ENCODE measurements at places on chromosomes 5 and 9.

DNA sequence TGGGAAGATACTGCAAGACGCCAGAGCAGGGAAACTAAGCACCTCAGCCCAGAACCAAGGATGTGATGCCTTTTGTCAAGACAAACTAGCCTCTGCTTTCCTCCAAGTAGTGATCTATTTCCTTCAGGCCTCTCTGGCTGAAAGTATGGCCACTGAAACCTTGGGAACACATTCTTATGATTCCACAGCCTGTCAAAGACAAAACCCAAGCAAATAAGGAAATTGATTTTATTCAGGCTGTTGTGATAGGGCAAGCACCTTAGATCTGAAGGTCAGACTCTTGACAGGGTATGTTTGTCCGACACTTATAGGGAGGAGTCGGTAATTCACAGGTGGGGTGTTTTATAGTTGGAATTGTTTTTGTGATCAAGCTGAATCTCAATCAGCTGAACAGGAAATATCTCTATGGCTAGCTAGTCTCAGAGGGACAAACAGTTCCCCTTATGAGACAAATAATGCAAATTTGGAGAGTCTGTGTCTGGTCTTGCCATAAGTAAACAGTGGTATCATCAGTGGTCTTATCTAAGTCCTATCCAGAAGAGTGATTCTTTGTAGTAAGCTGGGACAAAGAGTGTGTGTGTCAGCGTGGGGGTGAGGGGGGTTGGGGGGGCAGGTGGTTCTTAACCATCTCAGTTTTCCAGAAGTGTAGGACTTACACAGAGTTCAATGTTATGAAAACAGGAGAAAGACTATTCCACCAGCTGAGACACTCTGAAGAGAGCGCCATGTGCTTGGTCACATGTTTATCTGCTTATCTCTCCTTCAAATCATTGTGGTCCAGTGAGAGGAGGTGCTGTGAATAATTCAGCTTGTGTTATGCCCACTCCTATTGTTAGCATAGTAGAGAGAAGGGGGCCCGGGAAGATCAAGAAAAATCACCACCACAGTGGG is 6.7 kb upstream of the ZCCHC10 start:
- DNase-seq, result peak; percentile 90

DNA sequence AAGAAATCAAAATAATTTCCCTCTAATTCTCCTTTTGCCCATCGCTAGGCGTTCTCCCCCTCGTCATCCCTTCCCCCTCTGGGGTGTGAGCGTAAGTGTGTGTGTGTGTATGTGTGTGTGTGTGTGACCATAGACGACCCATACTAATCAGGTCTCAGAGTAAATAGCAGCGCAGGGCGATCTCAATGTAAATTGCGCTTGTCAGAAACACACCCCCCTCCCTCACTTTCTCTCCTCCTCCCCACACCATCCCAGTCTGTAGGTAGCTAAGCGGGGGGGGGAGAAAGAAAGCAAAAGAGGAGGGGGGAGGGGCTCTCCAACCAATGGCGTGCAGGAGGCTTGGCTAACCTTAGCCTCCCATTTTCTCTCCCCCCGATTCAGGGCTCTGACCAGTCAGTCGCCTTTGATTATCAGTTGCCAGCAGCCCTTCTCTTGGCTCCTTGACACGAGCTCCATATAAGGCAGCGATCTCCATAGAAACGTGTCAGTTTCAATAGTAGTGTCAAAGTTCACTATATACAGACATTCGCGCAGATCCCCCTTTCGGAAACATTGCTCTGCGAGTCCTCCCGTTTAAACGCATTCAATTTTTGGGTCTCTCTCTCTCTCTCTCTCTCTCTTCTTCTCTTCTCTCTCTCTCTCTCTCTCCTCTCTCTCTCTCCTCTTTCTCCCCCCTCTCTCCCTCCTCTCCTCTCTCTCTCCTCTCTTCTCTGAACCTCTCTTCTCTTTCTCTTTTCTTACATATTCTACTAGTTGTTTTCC is at the start of gene NR2F1:
TSS of gene NR2F1 (plus strand) at position 546 of the 762 bp plus-strand sequence. CDS start 1,802 bp downstream, outside the sequence.
- peak; percentile 43 for DNase-seq

GRCh38 chr5:5622806-5623205 is 200.3 kb downstream of the ICE1 start:
- no peak for DNase-seq

DNA sequence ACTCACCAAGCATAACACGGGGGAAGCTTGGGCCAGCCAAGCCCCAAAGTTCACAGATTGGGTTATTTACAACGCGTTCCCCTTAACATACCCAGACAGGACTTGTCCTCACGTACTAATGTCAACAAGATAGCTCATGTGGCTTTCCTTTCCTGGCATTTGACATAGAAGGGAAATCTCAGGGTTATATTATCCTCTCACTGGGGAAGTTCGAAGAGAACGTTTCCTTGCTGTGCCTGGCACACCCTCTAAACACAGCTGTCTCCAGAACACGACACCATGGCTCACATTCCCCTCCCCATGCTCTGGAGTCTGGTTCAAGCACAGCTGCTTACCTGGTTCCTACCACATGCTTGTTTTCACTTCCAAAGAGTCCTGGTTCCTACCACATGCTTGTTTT is 46.8 kb upstream of the OTULINL start:
- DNase-seq, result peak; percentile 23

- no peak for DNase-seq
These were observed 32.7 kb downstream of the PRUNE2 start for GRCh38 chr9:76873056-76873792.

DNA sequence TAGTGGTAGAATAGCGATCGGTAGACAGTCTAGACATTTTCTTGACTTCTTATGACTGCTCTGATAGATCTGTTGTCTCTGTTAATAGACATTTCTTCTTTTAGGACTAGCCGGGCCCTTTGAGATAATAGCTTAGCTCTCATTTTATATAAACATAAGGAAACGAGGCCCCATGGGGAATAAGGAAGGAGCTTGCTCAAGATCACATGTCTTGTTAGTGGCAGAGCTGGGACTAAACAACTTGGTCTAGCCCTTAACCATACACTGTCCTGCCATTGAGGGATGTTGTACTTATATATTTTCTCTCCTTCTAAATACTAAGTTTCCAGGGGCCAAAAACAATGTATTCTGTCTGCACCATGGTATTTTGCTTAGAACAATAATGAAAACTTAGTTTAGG is 140.0 kb downstream of the GCNT1 start:
- no peak for DNase-seq

- no peak for DNase-seq
These were observed 28.2 kb downstream of the RNF145 start for GRCh38 chr5:159181152-159181551.

GRCh38 chr5:122756264-122756911 is 18.5 kb upstream of the SNX2 start:
- DNase-seq, result no peak

- no peak for DNase-seq
These were observed 159.1 kb downstream of the LURAP1L start for GRCh38 chr9:12933957-12934356.

- DNase-seq, result no peak
These were observed 62.7 kb downstream of the RETREG1 start for GRCh38 chr5:16554110-16554509.

GRCh38 chr9:16134351-16134750 is 581.5 kb downstream of the CCDC171 start:
- DNase-seq, result no peak

DNA sequence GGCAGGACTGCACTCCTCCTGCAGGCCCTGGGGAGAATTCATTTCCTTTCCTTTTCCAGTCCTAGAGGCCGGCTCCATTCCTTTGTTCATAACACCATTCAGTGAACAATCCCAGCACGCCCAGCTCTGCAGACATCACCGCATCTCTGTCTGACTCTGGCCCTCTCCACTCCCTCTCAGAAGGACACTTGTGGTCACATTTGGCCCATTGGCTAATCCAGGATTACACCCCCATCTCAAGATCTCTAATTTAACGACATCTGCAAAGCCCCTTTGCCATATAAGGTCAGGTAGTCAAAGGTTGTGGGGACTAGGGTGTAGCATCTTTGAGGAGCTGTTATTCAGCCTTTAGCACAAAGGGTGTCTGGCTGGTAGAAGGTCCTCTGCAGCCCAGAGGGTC is 185.0 kb upstream of the DAP start:
- no peak for DNase-seq

- no peak for DNase-seq
These were observed 331.1 kb downstream of the TMEM38B start for GRCh38 chr9:106025453-106025852.

DNA sequence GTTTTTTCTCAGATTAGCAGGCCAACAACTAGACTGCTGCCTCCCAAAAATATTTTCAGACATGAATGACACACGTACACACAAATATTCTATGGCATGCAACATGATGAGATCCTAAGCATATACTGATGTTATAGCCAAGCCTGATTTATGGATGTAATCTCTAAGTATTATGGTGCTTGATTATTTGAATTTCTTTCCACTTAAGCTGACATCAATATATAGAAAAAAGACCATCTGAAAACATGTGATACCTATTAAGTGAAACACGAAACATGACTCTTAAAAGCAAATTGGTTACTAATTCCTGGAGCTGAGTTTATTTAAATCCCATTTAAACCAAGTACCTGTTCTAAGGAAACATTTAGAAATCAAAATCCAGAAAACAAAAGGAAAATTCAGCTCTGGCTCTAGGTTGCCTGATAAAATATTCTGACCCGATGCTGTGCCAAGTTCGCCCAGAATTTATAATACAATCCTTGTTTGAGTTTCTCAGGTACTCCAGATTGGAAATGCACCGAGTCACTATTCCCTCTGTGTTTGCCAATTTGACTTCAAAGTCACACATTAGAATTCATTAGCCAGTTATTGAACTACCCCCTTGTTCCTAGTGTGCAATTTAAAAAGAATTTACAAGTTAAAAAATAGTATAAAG is 548.6 kb downstream of the CSNK1G3 start:
- no peak for DNase-seq

DNA sequence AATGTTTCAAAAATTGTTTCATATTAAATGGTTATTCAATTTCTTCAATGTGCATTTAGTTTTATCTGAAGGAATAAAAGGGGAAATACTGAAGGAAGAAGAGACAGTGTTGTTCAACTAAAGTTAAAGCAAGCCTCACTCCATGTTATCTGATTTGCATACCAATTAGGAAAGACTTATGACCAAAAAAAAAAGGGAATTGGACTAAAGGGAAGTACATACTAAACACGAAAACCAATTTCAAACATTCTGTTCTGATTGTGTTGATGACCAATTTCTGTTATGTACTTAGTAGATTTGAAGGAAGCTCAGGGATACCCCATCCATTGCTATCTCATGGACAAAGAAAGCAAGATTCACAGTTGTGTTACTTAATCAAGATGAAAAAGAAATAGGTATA is 4.9 kb upstream of the GAPT start:
- DNase-seq, result no peak

- peak; percentile 75 for DNase-seq
These were observed 55.9 kb downstream of the NSUN2 start for GRCh38 chr5:6576861-6577501.

GRCh38 chr9:102796244-102796643 is 198.9 kb upstream of the CYLC2 start:
- no peak for DNase-seq

GRCh38 chr9:108109927-108110690 is 620.5 kb upstream of the KLF4 start:
- no peak for DNase-seq

- DNase-seq, result no peak
These were observed 13.7 kb upstream of the PRELID2 start for GRCh38 chr5:145848854-145849253.

- no peak for DNase-seq
These were observed 168.2 kb downstream of the ZDHHC21 start for GRCh38 chr9:14524873-14525515.

- no peak for DNase-seq
These were observed 8.0 kb downstream of the PTCD2 start for GRCh38 chr5:72328172-72328571.

- no peak for DNase-seq
These were observed 22.3 kb upstream of the SNAPC3 start for GRCh38 chr9:15400281-15400941.

- DNase-seq, result no peak
These were observed 48.6 kb upstream of the ZSWIM6 start for GRCh38 chr5:61283471-61283870.

DNA sequence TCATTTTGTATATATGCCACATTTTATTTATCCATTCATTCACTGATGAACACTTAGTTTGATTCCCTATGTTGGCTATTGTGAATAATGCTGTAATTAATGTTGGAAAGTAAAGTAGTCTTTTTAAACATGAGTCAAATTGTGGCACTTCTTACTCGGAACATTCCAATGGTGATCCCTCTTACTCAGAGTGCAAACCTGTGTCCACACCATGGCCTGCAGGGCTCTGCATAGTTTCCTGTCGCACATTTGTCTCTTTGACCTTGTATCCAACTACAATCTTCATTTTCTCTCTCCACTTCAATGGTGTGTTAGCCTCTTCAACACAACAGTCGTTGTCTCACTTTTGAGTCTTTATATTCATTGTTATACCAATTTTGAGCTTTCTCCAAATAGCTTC is 98.1 kb upstream of the PAPPA start:
- no peak for DNase-seq

GRCh38 chr5:69049151-69049550 is 44.7 kb upstream of the SLC30A5 start:
- no peak for DNase-seq

DNA sequence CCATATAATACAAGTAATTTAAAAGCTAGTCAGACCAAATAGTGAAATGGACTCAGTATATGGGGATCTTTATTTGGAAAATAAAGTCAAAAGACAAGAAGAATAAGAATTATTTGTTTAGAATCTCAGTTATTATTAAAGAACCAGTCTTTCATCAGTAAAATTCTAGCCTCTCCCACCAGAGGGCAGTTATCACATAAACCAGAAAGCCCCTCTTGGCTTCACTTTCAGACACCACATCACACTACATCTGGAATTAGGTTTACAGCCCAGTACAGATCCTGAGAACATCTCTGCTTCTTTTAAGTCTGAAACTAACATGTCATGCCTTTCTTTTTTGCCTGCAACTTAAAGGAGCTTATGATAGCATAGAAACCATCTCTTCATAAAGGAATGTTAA is 12.2 kb upstream of the HSPB3 start:
- DNase-seq, result no peak

DNA sequence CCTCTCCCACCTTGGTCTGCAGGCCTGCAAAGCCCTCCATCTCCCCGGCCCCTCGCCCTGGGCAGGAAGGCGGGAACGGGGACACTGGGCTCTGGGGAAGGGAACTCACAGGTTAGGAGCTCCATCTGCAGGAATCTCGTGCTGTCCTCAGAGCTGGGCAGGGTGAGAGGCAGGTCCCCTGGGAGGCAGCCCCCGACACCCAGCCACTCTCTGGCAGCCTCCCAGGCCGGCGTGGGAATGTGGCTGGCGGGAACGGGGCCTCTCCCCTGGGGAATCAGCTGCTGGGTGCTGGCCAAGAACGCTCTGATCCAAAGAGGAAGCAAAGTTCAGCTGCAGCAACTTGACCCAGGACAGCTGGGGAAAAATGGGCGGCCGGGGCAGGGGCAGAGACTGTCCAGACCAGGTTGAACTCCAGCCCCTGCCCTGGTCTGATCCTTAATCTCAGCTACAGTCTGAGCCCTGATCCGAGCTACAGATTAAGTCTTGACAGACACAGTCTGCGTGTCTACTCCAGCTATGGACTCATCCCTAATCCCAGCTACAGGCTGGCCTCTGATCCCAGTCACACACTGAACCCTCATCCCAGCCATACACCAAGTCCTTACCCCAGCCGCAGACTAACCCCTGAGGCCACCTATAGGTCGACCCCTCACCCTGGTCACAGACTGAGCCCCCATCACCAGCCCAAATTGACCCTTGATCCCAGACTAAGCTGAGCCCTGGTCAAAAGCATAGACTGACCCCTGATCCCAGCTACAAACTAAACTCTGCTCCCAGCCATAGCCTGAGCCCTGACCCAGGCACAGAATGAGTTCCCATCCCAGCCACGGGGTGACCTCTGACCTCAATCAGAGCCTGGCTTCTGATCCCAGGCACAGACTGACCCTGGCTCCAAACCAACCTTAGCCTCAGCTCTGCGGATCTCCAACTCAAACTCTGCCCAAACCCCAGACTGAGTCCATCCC is 37.3 kb upstream of the EGFL7 start:
- peak; percentile 66 for DNase-seq

Data from NCI-H526 treated with DMSO at 0.1 percent for 48 hours (cell line).